ENCODE measurements at places on chromosomes 3 and 15.

DNA sequence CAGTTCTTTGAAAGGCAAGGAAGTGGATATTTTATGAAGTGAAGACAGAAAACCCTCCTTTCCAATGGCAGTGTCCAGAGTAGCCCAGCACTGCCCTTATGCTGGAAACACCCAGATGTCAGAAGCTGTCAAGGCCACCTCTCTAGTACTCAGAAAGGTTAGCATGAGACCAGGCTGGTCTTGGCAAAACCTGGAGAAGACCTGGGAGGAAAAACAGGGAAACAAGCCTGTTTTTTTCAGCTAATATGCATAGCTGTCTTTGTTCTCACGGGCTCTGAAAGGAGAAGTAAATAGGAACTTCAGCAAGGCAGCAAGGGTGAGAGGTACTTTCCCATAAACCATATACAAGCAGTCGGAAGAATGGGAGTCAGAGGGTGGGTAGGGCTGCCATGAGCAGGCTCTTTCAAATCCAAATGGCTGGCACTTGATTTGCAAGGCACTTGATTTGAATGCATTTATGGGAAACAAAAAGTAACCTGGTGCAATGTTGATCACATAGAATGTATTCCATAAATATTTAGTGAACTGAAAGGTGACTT is 55.8 kb downstream of the HEG1 start:
- DNase-seq = no peak

DNA sequence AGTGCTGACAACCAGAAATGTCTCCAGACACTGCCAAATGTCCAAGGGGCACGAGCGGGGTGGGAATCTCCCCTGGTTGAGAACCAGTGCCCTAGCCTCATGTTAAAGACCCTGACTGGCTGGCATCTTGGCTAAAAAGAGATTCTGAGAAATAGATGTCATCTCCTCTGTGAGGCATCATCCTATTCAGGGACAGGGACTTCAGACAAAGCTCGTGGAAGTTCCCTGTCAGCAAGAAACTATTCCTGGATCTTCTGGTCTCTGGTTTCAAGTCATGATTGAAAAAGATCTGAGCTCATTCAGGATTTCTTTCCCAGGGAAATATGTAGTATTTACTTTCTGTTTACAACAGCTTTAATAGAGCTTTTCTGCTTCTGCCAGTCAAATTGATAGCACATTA is 10.8 kb downstream of the WDR5B start:
- DNase-seq = no peak

DNA sequence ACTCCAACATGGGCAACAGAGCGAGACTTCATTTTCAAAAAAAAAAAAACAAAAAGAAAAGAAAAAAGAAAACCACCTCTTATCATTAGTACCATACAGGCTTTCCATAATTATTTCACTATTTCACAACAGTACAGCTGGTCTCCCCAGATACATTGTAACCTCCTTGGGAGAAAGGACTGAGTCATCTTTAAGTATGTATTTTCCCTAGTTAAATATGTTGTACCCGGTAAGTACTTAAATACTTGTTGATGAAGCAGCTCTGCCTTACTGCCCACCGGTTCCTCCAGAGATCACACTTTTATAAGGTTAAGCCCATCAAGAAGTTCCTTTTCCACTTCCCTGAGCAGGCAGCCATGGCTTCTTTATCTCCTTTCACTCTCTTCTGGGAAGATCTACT is 789.5 kb upstream of the CFAP20DC start:
- no peak for DNase-seq

GRCh38 chr3:193945143-193945542 is 190.8 kb upstream of the HES1 start:
- DNase-seq = no peak

GRCh38 chr3:17190353-17191078 is 305.8 kb downstream of the PLCL2 start:
- no peak for DNase-seq

DNA sequence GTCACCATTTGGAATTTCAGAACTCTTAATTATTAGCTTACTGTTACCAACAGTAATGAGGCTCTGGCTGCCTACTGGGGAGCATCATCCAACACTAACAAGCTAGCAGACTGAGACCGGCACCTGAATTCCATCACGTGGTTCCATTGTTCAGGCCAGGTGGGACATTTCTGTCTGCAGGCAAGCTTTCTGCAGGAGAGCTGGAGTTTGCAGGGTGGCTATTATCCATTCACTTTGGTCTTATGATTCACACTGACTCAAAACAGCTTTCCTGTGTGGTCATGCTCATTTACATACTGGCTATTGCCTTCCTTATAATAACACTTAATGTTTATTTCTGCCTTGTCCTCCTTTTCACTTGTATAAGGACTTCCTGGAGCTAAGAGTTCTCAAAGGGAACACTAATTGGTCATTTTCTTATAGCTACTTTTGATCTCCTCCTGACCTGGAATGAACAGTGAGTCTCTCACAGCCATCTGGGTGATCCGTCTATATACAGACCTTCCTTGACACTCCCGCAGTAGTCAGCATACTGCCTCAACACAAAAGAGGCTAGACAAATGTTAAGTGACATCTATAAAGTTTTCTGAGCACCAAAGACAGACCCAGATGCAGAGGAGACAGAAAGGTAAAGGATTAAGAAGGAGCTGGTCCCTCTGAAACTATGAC is 695.4 kb downstream of the FHIT start:
- DNase-seq = peak; percentile 48

- DNase-seq = no peak
These were observed 29.9 kb downstream of the SLC41A3 start for GRCh38 chr3:126053949-126054569.

DNA sequence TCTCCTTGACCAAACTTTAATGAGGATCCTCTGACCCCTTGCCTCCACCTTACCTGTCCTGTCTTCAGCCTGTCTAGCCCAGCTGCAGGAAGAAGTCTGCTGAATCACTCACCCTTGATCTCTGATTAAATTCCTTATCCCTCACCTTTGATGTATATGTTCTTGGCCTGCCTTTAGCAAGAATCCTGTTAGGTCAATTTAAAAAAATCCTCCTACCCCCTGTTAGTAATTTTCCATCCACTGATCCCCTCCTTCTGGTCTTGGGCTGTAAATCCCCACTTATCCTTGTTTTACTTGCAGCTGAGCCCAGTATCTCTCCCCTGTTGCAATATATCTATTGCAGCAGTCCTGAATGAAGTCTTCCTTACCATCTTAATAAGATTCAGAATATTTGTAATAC is 39.0 kb downstream of the MYH15 start:
- no peak for DNase-seq

DNA sequence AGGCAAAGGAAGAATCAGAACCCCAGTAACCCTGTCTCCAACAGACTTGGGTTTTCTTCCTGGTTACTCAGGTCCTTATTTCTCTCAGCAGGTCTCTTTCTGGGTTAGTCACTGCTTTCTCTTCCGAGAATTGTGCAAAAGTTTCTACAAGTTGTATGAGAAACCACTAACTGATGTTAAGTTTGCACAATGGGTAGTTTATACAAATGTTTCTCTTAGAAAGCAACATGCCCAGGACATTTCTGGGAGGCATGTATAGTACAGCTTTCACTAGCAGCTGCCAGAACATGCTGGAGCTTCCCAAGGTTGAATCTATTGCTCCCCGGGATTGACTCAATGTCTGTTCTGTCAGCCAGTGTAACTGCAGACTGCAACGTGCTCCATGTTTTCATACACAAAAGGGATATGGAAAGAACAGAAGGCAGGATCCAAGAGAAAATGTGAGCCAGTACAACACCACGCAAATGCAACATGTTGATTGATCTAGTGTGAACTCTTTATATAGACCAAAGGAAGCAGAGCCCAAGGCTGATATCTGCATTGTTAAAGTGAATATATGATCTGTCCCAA is 887.8 kb downstream of the MCTP2 start:
- DNase-seq = no peak

- no peak for DNase-seq
These were observed 32.1 kb downstream of the GRK7 start for GRCh38 chr3:141795276-141795675.

GRCh38 chr3:8506571-8507061 is 5.0 kb downstream of the LMCD1 start:
- DNase-seq = no peak

DNA sequence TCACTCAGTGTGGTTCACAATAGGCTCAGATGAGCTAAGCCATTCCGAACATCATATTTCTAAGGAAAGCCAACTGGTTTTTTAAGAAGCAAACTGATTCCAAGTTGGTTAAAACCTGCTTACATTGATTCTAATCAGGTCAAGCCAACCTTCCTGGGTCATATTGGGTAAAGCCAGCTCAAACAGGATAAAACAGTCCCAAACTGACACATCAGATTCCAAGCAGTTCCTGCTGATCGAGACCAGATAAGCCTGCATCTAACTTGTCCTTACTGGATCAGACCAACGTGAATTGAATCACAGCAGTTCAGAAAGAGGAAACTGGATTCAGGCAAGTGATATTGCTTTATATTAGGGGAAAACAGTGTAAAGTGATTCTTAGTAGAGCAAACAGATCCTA is 18.6 kb upstream of the THSD4 start:
- no peak for DNase-seq

- DNase-seq = no peak
These were observed 199.5 kb upstream of the WNT5A start for GRCh38 chr3:55686426-55687254.

DNA sequence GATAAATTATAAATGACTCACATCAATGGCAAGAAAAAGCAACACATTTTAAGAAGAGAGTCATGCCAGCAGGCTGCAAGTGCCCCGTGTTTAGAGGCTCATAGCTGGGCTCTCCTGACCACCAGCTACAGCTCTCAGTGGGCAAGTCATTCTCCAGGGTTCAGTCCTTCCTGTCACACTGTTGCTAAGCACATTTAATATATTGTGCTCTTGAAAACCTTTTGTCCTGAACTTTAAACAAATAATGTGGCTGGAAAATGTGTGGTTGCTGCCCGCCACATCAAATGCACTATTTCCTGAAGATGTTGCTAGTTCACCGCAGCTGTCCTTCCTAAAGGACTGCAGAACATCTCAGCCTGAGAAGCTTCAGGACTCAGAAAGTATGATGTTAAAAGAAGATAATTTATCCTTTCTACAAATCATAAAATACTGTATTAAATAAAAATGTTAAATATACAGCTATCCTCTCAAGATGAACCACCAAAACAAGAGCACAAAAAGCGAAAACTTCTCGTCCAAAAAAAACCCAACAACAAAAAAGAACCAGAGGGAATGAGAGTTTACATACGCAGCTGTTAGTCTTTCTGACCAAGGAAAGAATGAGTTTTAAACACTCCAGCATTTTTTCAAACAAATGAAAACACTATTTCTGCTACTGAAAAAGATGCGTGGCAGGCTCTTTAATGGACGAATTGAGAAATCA is 951 bp downstream of the TARS3 start:
- DNase-seq = peak; percentile 82

- DNase-seq = no peak
These were observed 345.1 kb downstream of the IL5RA start for GRCh38 chr3:2765002-2765579.

- DNase-seq = no peak
These were observed 97.3 kb upstream of the LRIG1 start for GRCh38 chr3:66598168-66598567.

GRCh38 chr3:94082391-94082937 is 19.6 kb downstream of the NSUN3 start:
- DNase-seq = no peak

GRCh38 chr3:89572261-89572660 is 464.8 kb downstream of the EPHA3 start:
- no peak for DNase-seq

DNA sequence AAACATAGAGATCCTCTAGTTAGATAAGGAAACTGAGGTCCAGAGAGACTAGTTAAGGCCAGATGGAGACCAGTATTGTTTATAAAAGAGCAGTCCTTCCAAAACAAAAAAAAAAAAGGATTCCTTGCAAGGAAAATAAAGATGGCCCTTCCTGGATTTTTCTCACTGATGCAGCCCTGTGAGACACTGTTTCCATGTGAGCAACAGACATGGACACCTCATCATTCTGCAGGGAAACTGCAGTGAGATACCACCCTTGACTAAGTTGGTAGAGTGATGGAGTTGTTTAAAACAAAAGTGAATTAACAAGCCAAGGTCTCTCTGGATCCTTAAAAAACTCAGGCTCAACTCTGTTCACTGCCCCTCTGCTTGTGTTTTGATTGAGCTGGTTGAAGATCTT is 65.6 kb upstream of the MYZAP start:
- DNase-seq = no peak

Measured in GM12878 (cell line).